ENCODE measurements at places on chromosomes 7 and 10.

DNA sequence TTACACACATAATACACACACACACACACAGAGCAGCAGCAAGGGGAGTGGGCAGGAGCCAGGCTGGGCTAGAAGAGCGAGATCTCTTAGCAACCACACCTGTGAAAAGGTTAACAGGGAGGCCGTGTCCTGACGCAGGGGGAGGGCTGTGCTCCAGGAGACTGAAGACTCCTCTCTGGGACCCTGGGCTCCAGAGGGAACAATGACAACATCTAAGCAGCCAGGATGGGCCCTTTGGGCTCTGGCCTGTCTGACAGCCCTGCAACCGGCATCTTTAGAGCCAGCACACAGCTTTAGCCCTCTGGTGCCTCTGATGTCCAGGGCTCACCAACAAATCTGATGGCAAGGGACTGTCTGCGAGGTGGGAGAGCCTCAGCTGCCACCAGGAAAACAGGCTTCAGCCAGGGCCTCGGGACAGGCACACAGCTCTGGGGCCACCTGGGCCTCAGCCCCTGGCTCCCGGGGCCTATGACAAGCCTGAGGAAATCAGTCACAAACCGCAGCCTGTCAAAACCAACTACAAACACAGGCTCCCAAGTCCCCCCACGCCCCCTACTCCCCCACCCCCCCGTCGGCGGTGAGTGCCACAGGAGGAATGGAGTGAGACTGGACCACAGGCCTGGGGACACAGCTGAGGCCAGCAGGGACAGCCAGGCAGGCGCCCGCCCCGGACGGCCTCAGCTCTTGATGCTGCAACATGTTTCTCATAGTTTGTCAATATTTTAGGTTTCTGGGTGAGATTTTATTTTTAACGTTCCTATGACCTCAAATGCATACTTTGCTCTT is 102.8 kb downstream of the TNS3 start:
- DNase-seq = no peak

GRCh38 chr10:77111611-77112550 is 525.7 kb downstream of the KCNMA1 start:
- peak; percentile 53 for DNase-seq

DNA sequence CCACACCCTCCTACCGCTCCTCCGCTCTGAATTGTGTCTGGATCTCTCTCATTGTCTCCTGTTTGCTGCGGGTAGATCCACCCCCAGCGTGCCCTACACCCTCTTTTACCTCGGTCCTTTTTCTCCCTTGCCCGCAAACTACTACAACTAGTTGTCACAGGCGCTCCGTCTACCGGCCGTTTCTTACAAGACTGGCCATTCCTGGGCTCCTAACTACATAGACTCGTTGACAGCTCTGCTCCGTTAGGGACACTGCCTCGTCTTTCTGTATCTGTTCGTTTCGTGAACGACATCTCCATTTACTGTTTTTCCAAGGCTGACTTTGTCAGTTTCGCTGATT is 786 bp downstream of the TAF3 start:
- peak; percentile 69 for DNase-seq

DNA sequence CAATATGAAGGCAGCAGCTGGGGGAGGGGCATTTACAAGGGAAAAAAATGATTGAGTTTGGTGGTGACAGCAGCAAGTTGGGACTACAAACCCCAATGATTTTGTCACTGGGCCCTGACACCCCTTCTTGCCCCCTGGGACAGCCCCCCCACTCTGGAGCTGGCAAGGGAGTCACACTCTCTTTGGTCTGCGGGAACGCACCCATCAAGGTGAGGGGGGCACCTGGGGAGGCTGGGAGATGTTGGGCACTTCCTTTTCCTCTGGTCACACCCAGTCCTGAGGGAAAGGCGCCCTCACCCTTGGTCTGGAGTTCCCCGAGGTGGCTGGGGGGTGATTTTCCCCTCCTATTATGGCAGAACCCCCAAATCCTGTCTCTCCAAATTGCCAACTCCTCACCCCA is 24.4 kb downstream of the EPHB4 start:
- DNase-seq = peak; percentile 45

DNA sequence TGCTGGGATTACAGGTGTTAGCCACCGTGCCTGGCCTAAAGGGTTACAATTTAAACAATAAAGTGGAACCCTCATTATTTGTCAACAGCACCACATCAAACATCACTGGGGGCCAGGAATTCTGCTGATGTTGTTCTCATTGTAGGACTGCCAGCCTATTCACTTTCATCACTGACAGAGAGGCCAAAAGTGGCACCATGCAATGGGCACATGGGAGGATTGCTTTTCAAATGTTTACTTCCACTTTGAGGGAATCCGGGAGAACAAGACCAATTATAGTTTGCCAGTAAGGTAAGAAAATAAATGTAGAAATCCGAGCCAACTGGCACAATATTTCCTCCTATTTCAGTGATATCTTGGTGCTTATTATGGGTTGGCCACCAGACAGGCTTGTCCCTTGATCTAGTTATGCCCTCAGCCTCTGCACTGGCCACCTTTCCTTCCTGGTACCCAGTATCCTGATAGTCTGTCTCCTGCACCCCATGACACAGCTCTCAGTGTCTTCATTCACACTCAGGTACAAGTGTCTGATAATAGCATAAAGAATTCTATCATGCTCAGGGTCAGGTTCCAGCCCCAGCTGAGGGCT is 82.6 kb downstream of the ANLN start:
- no peak for DNase-seq

GRCh38 chr10:92239151-92239599 is 51.7 kb downstream of the CPEB3 start:
- DNase-seq = peak; percentile 17

DNA sequence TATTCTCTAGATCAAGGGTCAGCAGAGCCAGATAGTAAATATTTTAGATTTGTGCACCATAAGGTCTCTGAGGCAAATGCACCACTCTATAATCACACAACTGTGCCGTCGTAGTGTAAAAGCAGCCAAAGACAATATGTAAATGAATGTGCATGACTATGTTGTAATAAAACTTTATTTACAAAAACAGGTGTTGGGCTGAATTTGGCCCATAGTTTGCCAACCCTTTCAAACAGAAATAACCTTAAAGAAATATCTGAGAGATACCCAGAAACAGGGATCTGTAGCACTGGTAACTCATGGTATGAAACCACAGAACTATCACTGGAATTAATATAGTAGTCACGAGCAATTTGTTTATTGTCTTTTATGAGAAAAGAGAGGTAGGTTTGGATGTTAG is 86.0 kb downstream of the ARID5B start:
- DNase-seq = no peak

GRCh38 chr7:22179442-22179879 is 177.5 kb downstream of the RAPGEF5 start:
- DNase-seq = no peak

- DNase-seq = peak; percentile 19
These were observed 23.0 kb downstream of the PHYH start for GRCh38 chr10:13276749-13277365.

GRCh38 chr10:75861582-75861981 is 430.2 kb downstream of the LRMDA start:
- no peak for DNase-seq
